CD4-positive, alpha-beta T cell treated with Interleukin-6 for 4 hours (primary cell): ENCODE measurements at places on chromosomes 4 and X.

- DNase-seq = no peak
These were observed 325.7 kb upstream of the GIMD1 start for GRCh38 chr4:106694232-106694631.

GRCh38 chrX:1242891-1243402 lies 25.7 kb upstream of the CSF2RA start:
- peak; percentile 50 for DNase-seq

DNA sequence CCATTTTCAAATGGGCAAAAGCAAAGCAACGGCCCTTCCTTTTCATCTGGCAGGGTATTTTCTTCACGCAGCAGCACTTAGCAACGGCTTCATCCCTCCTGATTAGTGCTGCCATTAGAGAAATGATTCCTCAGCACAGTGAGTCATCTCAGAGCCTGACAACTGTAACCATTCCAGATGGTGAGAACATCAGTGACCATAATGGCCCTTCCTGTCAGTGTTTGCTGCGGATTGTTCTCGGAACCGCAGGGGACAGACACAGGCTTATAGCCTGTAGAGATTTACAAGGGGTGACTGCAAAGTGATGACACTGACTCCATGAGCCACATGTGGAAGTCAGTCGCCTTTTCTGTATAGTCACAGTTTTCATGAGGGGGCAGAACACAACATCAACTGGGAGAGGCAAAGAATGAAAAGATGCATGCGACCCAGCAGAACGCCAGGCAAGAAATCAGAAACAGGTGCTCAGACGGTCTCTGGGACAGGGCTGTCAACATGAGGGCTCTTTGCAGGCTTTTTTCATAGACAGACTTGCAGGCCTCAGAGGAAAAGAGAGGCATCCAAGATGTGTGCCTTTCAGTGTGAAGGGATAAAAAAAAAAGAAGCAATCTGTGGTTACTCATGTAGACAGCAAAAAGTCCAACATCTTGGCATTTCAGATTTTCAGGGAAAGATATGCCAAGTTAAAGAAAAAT lies 69.9 kb upstream of the FBXW7 start:
- no peak for DNase-seq

DNA sequence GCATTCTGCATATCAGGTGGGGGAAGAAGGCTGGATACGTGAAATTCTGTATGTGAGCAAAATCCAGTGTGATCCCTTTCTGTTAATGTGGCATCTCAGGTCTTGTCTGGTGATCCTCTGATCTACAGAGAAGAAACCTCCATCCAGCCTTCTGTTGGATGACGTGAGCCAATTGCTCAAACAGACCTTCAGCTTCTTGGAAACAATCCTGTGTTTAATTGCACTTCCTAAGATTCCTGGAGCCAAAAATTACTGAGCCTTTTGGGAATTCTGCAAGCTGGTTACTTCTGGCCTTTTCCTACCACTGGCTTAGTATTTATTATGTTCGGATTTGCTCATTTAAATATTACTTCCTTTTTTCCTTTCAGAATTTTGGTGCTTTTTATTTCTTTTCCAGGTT lies 51.2 kb downstream of the TRIML1 start:
- DNase-seq = no peak

- no peak for DNase-seq
These were observed 8.4 kb upstream of the C4orf54 start for GRCh38 chr4:99665983-99666382.

- DNase-seq = no peak
These were observed 16.5 kb upstream of the LEF1 start for GRCh38 chr4:108185252-108185651.

DNA sequence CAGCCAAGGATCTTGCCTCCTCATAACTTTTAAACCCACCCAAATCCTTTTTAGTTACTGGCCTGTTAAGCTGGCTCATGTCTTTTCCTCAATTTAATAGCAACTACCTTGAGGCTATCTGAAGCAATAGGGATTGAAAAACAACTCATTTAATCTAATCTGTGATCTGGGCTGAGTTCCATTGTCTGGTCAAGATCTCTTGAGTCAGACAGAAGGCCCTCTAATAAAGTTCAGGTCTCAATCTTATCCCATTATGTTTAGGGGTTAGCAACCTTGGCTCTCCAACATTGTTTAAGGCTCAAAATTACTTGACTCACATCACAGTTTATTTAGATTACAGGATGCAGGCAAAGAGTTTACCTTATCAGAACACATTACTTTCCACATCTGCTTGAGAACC lies 436.1 kb downstream of the ANKRD50 start:
- DNase-seq = no peak

GRCh38 chr4:121728798-121729226 lies 32.0 kb upstream of the ANXA5 start:
- DNase-seq = no peak

DNA sequence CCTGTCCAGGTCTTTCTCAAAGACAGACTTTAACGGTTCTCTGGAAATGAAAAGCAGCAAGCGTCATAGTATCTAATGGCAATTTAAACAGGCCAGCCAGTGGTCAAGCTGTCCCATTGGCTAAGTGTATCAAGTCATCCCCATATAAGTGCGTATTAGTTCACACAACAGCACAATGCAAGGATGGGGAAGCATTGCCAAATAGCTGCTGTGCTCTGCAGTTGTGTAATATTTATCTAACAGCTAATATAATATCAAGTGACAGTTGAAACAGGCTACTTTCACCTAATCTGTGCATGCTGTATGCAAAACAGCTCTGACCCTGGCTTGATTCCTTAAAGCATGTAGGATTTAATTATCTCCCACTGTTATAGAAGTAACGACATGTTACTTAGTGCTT lies 134.8 kb upstream of the PPARGC1A start:
- DNase-seq = no peak

- DNase-seq = no peak
These were observed 375.3 kb downstream of the IDS start for GRCh38 chrX:149129767-149130166.

- no peak for DNase-seq
These were observed 29.4 kb upstream of the NEUROG2 start for GRCh38 chr4:112545346-112545745.

DNA sequence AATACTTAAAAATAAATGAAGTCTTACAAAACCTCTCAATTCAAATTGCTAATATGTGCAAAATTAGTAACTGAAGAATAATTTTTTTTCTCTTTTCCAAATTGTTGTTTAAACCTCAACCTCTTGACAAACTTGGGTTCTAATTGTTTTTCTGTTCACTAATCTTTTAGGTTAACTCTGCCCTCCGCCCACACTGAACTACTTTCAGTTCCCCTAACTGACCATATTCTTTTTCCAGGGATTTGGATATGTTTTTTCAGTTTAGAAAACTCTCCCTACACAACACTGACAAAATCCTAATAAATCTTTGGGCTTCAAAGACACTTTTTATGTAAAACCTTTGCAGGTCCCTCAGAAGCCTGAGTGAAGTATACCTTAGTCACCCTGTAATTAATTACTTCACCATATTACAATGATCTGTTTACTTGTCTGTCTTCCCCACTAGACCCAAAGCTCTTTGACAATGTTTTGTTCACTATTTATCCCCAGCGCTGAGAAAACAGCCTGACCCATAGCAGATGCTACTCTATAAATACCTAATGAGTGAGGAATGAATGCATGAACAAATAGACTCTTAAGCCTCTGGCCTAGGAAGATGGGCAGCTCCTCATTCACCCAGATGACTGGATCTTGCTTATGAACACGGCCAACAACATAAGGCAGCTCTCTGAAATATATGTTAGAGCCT lies 134.9 kb downstream of the MAML3 start:
- DNase-seq = no peak

- no peak for DNase-seq
These were observed 621.0 kb downstream of the TECRL start for GRCh38 chr4:63788271-63788670.

DNA sequence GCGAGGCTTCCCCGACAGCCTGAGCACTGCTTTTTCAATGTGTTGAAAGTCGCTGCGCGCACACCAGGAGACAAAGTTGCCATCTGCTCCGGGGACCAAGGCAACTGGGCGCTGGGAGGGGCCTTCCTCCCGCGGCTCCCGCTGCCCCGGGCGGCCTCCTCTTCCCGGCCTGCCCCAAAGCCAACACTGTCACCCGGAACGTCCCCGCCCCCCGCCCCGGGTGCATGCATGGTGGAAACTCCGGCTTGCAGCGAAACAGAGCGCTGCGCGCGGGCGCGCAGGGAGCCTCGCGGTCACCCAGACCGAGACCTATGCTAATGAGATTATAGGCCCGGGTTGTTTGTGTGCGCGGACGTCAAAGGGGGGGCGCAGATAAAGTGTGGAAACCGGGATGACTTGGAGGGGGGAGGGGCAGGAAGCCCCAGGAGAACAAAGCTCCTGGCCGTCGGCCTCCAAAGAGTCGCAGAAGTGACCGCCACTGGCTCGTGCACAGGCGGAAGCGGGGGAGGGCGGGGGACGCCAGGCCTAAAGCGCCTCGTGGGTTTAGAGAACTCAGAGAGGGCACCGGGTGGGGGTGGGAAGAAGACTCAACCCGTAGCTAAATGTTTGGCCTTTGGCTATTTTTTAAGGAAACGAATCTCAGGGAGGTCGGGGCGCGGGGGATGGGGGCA lies 88.8 kb downstream of the BCOR start:
- DNase-seq = peak; percentile 22

DNA sequence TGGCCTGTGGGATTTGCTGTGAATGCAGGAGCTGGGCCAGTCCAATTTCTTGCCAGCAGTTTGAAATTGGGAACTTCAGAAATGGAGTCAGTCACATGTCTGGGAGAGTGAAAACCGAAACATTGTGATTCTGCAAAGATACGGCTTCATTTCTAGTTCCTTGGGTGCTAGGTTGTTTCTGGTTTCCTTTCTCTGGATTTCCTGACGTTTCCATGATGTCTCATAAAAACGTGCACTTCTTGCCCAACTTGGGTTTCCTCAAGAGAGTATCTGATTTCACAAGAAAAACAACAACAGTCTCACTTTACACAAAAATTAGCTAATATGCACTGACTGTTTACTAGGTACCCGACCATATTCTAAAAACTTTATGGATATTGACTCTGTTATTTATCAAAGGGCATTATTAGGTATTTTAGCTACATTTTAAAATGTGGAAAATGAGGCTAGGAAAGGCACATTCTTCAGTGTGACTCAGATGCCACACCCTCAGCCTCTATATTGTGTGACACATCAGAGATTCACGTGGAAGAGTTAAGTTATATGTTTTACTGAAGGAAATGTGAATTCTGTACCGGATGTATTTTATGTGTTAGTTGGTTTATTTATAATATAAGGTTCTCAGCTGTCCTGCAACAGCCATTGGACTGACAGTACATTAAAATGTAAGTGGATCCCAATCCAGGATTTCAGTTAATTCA lies 225.0 kb upstream of the PUDP start:
- DNase-seq = no peak

GRCh38 chrX:1034717-1035116 lies 177.7 kb downstream of the CRLF2 start:
- DNase-seq = no peak

DNA sequence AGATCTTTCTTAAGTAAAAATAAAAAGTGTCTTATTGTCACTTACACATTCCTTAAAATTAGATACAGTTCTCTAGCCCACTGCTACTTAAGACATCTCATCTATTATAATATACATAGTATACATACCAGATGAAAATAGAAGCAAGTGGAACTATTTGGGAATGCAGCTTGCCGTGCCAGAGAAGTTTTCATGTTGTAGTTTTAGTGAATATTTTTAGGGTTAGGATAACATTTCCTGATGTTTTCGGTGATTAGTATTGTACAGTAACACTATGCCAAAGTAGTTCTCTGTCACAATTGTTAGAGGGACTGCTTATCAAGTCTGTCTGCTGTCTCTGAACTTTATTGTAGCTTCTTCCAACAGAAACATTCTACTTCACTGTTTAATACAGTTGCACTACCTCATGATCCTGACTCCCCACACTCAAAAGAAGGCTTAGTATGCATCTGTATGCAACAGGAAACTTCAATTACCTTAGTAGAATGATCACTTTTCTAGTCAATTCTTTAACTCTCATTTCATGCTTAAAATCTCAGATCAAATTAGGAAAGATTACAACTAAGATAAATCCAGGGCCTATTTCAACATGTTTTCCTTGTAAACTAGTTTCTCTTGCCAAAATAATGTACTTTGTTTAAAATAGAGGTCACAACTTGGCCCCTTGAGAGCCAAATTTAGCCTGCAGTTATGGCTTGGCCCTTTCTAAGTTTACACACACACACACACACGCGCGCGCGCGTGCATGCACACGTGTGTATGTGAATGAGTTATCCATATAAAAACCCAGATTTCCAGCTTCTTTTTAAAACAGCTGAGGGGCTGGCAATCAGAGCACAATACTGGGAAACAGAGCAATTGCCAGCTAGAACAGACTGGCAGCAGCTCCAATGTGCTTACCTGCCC lies 42.3 kb upstream of the SRPX start:
- no peak for DNase-seq

- DNase-seq = no peak
These were observed 3.3 kb downstream of the PDLIM5 start for GRCh38 chr4:94455081-94455480.

- DNase-seq = no peak
These were observed 100.8 kb downstream of the NCAPG start for GRCh38 chr4:17911608-17912007.

DNA sequence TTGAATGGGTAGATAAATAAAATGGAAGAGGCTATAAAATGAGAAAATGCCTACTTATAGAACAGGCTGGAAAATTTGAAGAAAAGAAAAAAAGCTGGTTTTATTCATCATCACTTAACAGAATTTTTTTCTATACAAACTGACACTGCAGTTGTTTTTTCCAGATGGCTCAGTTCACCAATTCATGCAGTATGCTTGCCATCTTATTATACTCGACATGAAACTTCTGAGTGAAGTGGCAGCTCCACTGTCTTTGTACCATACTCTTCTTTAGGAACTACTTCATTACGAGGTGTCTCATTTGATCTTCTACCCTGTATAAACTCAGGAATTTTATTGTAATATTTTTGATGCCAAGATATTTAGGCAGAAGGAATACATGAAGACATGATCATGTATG lies 153.0 kb downstream of the KDM6A start:
- no peak for DNase-seq

- no peak for DNase-seq
These were observed 107.6 kb downstream of the ATXN3L start for GRCh38 chrX:13212191-13212651.

GRCh38 chr4:68373513-68373912 lies 23.6 kb upstream of the YTHDC1 start:
- peak; percentile 76 for DNase-seq

- no peak for DNase-seq
These were observed 7.7 kb downstream of the COL4A5 start for GRCh38 chrX:108447303-108447702.

DNA sequence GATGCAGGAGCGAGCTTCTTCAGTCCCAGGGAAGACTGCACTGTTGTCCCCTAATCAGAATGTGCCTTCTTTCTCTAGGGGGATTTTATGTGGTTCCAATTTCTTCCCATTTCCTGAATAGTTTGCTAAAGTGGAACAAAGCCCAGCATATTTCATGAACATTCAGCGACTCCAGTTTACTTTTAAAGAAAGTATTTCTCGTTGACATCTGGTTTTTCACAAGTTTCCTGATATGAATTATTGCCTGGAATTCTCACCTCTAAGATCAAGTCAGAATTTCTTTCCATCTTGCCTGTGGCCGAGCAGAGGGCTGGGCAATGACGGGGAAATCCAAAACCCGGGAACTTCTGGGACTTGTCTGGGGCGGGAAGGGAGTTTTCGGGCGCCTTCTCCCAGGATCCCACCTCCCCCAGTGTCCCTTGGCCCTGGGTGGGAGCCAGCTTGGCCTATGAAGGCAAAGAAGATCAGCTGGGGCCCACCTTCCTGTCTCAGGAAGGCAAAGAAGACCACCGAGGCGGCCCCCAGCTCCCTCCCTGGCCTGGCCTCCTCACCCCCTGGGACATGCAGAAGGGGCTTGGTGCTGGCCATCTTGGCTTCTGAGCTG lies 15.4 kb downstream of the SORCS2 start:
- no peak for DNase-seq
